Adipocyte (in vitro differentiated cells): ENCODE measurements at places on chromosomes 4 and X.

DNA sequence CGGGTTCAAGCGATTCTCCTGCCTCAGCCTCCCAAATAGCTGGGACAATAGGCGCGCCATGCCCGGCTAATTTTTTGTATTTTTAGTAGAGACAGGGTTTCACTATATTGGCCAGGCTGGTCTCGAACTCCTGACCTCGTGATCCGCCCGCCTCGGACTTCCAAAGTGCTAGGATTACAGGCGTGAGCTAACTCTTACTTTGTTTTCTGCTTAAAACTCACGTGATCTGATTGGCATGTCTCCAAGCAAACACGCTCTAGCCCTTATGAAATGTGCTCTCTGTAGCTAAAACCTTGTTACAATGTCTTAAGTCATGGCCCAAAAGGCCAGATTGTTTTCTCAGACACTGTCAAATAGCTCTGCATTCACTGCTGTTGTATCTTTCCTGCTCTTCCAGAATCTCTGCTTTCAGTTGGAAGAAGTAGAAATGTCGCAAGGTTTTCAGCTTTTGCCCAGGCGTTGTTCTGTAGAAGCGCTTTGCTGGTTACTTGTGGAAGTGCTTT, 39.7 kb upstream of the OGT start:
- DNase-seq, result no peak

GRCh38 chr4:183242291-183242690, 77.8 kb downstream of the CLDN22 start:
- peak; percentile 30 for DNase-seq

DNA sequence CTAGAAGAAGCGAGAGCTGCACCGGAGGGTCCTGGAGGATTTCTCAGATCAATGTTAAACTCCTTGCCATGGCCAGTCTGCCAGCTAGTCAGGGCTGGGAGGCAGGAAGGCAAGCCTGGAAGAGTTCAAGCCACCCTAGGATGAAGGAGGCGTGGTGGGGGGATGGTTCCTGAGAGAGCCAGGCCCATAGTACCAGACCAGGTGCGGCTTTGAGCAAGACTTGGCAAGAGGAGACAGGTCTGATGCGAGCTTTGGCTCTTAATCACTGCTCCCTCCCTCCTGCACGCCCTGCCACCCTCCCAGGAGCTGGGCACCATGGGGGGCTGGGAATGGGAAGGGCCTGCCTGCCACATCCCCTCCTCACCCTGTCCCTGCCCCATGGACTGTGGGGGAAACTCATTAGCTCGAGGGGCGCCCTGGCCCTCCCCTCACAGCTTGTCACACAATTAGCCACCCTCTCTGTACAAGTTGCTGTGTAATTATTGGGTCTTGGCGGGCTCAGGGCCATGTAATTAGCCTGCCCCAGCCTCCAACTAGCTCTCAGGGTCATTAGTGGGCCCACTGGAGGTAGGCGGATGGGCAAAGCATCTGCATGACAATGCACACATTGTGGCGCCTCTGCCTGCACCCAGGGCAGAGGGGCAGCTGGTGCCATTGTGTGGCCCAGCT, 50.3 kb downstream of the EFNB1 start:
- no peak for DNase-seq

DNA sequence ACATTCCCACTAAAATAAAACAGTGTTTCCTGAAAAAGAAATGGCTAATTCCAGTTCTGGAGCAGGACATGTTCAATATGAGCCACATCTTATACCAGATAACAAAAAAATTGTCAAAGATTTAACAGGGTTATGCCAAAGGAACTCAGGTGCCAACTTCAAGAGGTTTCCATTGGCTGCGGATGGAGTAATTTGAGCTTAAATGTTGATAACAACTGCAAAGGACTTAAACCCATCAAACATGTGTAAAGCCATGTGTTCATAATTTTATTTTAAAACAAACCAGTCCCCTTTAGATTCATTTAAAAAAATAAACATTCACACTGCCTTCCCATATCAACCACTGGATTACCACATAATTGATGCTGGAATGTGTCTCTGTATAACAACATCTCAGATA, 156.4 kb upstream of the PCDH18 start:
- DNase-seq, result no peak

GRCh38 chr4:55768291-55768690, 51.3 kb upstream of the EXOC1L start:
- DNase-seq, result peak; percentile 78

DNA sequence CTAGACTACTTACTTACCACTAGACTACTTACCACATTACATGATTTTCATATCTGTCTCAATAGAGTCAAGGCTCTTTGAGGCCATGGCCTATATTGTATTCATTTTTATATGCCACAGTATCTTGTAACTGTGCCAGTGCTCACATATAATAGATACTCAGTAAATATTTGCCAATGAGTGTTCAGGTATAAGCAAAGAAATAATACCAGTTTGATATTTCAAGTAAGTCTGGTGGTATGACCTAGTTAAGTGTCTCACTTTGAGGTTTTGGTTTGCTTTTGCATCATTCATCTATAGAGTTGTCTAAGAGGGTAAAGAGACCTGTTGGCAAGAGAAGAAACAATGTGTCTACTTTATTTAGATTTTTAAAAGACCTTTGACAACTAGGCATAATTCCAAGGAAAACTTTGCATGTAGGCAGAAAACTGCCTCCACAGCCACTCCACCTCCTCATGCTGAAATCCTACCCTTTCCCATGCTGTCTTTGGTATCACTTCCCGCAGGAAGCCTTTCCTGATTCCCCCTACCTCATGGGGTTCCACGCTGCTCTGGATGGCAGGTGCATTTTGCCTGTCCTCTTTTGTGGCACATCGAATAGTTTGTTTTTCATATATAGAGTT, 91.3 kb upstream of the KLHL13 start:
- no peak for DNase-seq

DNA sequence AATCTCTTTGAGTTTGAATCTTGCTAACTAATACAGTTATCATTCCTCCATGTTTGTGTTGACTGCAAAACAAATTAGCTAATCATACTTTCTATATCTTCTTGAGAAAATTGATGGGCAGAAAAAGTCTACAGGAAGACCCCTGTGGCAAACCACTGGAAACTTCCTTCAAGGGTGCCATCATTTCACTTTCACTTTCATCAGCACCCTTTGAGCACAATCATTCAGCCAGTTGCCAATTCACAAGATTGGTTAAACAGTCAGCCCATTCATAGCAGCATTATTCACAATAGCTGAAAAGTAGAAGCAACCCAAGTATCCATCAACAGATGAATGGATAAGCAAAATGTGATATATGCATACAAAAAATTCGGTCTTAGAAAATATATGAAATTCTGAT, 101.5 kb downstream of the CCDC160 start:
- DNase-seq, result no peak

DNA sequence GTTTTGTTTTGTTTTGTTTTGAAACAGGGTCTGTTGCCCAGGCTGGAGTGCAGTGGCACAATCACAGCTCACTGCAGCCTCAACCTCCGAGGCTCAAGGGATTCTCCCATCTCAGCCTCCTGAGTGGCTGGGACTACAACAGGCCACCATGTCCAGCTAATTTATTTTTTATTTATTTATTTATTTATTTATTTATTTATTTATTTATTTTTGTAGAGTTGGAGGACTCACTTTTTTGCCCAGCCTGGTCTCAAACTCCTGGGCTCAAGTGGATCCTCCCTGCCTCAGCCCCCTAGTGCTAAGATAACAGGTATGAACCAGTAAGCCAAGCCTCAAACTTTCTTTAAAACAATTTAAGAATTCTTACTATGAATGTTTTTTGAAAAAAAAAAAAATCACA, 26.6 kb upstream of the PLS3 start:
- no peak for DNase-seq

- no peak for DNase-seq
These were observed 639.0 kb downstream of the CENPC start for GRCh38 chr4:66906314-66906713.

DNA sequence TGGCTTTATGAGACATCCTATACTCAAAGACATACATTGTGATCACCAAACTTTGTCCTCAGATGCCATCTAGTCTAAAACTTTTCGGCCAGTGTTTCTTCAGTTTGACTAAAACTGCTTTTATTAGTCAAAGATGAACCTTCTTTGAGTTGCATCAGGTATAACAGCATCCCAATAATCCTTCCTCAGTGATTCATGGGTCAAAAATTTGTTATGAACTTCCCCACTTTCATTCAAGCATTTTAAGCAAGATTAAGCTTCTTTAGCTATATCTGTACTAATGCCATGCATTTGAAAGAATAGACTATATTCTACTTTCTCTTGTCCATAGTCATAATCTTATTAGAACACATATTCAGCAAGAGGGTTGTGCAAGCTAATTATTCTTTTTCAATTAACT, 1070.4 kb upstream of the ADGRL3 start:
- DNase-seq, result no peak

GRCh38 chr4:119046263-119046662, 89.4 kb upstream of the MYOZ2 start:
- no peak for DNase-seq

- no peak for DNase-seq
These were observed 53.8 kb downstream of the RBM47 start for GRCh38 chr4:40575846-40576245.

- peak; percentile 31 for DNase-seq
These were observed 133.3 kb downstream of the MAML3 start for GRCh38 chr4:140020457-140021361.

DNA sequence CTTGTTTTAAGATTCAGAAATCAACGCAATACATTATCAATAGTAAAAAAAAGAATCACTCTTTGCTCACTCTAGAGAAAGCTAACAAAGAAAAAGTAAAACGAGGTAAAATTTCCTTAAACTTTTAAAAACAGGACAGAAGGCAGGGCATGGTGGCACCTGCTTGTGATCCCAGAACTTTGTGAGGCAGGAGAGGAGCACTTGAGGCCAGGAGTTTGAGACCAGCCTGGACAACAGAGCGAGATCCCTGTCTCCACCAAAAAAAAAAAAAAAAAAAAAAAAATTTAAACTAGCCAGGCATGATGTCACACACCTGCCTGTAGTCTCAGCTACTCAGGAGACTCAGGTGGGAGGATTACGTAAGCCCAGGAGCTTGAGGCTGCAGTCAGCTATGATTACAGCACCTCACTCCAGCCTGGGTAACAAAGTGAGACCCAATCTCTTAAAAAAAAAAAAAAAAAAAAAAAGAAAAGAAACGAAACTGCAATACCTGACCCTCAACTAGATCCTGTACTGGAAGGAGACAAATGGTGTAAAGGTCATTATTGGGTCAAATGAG, 3.5 kb downstream of the CCNI start:
- no peak for DNase-seq

GRCh38 chrX:3326681-3327080, 19.8 kb downstream of the MXRA5 start:
- DNase-seq, result peak; percentile 76

DNA sequence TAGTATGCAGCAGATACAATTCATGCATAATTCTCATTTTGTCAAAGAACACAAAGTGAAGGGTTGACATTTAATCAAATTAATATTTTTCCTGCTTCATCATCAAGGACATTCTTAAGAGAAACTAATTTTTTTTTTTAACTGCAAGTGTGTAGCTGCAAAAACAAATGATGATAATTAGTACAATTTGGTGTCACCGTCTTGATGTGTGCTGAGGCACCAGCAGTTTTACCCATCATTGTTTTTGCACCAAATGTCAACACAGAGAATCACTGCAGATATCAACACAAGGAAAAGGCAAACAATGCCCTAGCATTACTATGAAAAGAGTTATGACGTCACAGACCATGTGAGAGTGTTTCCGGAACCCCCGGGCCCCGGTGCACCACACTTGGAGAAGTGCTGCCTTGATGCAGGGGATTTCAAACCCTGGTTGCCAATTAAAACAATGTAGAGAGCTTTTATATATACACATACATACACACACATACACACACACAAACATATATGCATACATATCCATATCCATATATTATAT, 55.9 kb downstream of the AGA start:
- no peak for DNase-seq

DNA sequence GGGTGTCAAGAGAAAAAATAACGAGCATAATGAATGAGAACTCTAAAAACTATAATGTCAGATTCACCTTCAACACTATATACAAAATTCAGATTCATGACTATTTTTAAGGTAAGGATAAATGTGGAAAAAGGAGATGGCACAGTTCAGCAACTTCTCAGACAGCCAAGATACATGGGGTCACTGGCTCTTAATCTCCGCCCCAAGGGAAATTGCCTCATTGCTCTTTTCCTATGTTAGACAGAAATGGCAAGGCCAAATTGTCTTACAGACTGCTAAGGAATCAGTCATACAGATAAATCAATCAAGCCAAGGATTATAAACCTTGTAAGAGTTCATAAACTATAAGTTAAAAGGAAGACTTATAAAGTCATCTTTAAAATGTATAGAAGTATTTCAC, 183.4 kb downstream of the OPHN1 start:
- DNase-seq, result no peak

- DNase-seq, result peak; percentile 79
These were observed 96.3 kb upstream of the MSX1 start for GRCh38 chr4:4762909-4763821.

- DNase-seq, result no peak
These were observed 234.8 kb downstream of the BCOR start for GRCh38 chrX:39862963-39863362.
